Sigmoid colon (tissue), 7 donors: ENCODE measurements at places on chromosomes 12 and 14. TPM values are rescaled to one million over a fixed set of nuclear protein-coding genes. Genes with fewer than 3 reads are reported as not detected.
A peak's percentile ranks its signal among the peaks of the same experiment; 100 is the strongest.

GRCh38 chr12:68481181-68481941 is 129.3 kb upstream of the RAP1B start:
- DNase-seq, result no peak

GRCh38 chr12:113524495-113524894 is 52.8 kb upstream of the LHX5 start:
- no peak for DNase-seq

DNA sequence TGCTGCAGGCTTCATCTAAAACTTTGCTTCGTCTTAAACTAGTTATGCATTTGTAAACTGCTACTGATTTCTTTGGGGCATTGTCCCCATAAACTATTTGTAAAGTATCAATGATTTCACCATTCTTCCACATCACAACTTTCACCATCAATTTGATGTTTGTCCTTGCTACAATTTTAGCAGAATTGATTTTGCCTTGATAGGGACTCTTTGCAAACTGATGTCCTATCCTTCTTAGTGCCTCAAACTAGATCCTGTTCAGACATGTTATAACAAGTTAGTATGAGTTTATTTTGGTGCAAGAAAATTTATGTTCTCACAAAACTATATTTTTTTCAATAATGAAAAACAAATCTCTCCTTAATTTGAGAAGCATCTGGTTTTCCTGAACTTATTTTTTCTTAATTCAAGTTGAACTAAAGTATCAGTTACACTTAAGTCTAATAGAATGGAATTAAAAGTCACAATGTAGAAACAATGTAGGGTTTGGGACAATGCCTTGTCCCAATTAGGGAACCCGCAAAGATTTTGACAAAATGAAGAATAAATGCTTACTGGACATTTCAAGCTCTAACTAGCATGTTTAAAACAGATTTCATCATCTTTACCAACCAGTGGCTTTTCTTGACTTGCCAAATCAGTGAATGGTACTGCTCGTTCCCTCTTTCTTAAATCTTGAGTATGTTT is 10.1 kb upstream of the ARID4A start:
- DNase-seq, result no peak

Gene DACT1
- 16.1 TPM for total RNA-seq

GRCh38 chr12:49705479-49706134 is 1.6 kb downstream of the FMNL3 start:
- peak; percentile 69 for DNase-seq

Gene SLC39A9
- 47.4 TPM for total RNA-seq
